ENCODE measurements at places on chromosomes 1 and 21.

DNA sequence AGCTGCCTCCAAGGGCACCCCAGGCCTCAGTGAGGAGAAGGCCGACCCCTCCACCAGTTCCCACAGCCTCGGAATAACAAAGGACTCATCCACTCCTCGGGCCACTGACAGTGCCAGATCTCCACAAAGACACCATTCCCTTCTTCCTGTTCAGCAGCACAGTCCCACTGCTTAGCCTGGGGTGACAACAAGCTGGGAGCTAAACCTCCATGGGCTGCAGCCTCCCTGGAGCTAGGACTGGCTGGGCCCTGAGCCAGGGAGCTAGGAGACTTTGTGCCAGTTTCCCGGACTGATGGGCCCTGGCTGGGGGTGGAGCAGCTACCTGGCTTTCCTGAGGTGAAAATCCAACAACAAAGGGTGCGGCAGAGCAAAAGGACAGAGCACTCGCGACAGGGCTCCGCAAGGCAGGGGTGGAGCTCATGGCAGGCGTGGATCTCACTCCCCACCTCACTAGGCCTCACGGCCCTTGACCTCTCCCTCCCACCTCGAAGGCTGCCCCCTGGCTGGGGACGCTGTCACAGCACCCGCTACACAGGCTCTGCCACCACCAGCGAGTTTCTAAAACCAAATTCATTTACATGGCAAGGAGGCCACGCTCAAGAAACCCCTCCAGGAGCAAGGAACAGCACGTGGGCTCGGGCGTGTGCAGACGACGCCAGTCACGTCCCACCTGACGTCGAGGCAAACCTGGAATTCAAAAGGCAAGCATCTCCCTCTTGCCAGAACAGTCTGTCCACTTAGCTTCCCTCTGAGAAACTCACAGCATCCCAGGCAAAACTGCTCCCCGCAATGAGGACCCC lies 13.8 kb downstream of the SLC35E2B start:
- no peak for DNase-seq

- DNase-seq: no peak
These were observed 13.6 kb upstream of the C1QTNF12 start for GRCh38 chr1:1259951-1260600.

DNA sequence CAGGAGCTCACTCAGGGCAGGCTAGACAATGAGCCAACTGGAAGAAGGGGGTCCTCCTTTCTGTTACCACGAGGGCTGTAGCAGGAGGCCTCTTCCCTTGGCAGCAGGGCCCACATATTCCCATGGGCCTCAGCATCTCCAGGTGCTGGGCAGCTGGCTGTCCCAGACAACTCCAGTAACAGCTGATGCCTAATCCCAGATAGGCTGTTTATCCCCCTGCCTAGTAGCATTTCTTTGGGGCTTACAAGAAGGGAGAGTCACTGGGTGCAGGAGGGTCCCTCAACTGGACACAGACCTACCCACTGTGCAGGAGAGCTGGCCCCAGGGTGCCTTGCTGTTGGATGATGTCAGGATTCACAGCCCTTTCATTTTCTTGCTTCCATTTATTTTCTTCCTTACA lies 278.2 kb downstream of the DSCAM start:
- DNase-seq: no peak

DNA sequence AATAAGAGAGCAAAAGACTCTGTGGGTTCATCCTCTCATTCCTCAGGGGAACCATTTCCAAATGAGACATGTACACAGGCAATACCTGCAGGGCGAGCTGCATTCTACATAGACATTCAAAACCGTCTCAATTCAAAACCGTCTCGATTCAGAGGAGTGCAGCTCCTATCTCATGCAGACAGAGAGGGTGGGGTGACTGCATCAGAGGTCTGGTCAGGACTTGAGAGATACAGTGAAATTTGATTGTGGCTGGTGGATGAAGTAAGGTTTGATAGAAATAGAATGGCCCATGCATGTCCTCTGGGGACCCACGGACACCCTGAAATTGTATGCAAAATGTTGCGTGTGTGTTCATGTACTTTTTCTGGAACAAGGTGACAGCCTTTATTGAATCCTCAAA lies 27.3 kb downstream of the TEX35 start:
- no peak for DNase-seq

DNA sequence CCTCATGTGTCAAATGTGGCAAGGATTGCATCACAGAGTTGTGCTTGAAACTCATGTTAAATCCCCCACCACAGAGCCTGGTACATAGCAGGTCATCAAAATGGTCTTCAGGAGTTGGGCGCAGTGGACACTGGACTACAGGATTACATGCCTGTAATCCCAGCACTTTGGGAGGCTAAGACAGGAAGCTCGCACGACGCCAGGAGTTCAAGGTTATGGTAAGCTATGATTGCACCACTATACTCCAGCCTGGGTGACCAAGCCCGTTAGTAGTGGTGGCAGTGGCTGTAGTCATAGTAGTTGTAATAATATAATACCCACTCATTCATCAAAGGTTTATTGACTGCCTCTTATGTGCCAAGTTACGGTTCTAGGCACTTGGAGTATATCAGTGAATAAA lies 123.4 kb upstream of the IRF2BP2 start:
- DNase-seq: no peak

DNA sequence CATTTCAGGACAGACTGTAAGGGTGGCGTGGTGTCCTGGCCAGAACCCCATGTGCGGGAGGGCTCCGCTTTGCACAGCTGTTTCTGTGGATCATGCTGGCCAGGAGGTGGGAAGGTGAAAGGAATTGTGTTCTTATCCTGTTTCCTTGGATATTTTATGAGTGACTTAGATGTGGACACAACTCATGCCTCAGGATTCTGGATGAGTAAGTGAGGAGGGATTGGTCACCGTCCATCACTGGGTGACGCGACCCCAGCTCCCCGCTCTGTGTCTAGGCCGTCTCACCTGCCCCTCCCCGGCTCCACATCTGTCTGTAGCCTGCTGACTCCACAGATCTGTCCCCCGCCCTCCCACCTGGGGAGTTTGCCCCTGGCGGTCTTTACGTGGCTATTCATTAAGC lies 48.8 kb downstream of the PIK3CD start:
- no peak for DNase-seq

GRCh38 chr1:21490774-21491487 lies 18.3 kb upstream of the ALPL start:
- DNase-seq: no peak

DNA sequence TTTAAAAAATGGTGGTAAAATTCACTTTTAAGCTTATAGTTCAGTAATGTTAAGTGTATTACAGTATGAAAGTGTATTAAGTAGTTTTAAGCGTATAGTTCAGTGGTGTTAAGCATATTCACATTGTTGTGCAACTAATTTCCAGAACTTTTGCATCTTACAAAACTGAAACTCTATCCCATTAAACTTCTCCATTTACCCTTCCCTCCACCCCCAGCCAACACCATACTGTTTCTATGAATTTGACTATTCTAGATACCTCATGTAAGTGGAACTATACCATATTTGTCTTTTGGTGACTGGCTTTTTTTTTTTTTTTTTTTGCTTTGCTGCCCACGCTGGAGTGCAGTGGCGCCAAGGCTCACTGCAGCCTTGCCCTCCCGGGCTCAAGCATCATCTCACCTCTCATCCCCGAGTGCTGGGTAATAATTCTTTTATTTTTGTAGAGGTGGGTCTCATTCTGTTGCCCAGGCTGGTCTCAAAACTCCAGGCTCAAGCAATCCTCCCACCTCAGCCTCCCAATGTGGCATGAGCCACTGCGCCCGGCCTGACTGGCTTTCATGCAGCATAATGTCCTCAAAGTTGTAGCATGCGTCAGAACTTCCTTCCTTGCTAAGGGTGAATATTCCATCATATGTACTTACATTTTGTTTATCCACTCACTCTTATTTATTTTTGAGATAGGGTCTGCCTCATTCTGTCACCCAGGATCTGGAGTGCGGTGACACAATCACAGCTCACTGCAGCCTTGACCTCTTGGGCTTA lies 45.1 kb upstream of the BMP8B start:
- DNase-seq: no peak

- no peak for DNase-seq
These were observed 71.6 kb upstream of the SELENON start for GRCh38 chr1:25728301-25728935.

DNA sequence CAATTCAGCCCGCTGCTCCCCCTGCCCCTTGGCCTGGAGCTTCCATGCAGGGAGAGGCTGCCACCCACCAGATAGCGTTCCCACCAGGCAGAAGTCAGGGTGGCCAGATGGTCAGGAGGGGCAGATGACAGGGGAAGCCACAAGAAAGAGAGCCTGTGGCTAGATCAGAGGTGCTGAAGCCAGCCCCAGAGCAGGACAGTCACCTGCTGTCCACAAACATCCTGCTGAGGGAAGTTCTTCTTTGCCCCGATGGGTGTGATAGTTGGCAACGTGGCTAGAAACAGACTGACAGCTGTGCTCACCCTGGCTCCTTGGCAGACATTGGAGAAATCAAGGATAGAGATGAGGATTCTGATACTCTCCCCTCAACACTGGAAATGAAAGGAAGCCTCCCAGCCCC lies 27.2 kb upstream of the SRP9 start:
- DNase-seq: no peak

- DNase-seq: no peak
These were observed 96.5 kb downstream of the NME7 start for GRCh38 chr1:169271098-169271497.

DNA sequence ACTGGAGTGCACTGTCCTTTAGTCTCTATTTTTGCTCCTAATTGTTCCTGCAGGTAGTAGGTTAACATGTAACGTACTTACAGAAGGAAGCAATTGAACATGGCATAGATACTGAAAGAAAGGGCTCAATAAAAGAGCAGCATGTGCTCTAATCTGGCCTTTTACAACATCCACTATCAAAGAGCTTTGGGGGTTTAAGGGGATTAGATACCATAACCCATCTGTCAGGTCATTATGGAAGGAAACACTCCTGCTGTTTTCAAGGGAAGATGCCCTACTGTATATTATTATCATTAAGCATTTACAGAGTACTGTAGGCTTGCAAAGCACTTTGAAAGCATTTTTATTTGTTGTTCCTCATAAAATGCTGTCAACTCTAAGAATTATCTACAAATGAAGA lies 152.8 kb downstream of the TTLL7 start:
- DNase-seq: no peak

GRCh38 chr1:27299385-27300271 lies 22.3 kb upstream of the TMEM222 start:
- no peak for DNase-seq

DNA sequence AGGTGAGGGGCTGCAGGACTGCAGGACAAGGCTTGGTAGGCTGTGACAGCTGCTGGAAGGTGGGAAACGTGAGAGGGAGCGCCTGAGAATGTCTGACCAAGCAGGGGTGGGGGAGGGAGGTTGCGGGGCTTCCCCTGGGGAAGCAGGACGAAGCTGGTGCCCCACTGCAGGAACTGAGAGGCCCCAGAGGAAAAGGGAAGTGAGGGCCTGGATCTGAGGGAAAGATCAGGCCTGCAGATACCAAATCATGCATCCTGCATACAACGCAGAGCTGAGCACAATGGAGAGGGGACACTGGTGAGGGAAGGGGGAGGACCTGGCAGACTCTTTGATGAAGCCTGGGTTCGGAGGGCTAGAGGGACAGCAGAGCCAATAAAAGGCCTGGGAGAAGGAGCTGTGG lies 65.7 kb upstream of the BACE2 start:
- DNase-seq: no peak

DNA sequence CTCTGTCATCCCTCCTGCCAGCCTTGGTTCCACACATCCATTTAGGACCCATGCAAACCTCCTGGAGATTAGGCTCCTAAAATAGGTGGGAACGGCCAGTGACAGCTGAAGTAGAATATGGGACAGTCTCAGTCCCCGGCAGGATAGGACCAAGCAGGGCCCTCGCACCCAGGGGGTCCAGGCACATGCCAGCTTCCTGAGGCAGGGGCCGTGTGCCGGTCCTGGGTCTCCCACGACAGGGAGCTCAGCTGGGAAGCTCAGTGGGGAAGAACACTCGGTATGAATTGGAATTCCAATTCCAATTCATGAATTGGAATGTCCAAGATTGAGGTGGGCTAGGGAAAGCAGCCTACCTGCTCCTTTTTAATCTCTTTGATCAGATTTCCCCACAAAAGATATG lies 9.8 kb downstream of the MUL1 start:
- no peak for DNase-seq

DNA sequence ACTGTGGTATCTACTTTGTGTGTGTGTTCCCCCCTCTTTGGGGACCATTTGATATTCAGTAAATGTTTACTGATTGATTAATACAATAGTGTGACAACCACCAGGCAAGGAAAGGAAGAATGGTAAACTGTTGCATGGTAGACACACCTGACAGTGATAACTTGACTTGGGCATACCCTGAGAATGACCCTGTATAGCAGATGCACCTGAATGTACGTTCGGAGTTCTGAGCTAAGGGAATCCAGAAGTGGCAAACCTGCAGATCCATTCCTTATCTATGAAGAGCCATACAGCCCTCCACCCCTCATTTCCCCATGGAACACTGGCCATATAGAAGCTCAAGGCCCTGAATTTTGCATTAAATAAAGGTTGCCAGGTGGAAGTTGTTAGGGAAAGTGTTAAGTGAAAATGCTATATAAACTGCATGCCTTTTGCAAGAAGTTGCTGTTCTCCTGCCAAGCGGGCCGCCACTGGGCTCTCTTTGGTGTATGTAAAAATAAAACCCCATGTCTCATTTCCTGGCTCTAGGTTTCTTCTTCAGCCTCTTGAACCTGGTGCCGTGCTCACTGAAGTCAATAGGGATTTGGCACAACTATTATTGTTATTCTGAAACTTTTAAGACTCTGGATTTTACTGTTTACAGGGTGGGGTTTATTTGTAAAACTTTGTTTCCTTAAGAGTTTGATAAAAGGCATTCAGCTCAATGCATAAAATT lies 32.6 kb upstream of the DENND1B start:
- no peak for DNase-seq

DNA sequence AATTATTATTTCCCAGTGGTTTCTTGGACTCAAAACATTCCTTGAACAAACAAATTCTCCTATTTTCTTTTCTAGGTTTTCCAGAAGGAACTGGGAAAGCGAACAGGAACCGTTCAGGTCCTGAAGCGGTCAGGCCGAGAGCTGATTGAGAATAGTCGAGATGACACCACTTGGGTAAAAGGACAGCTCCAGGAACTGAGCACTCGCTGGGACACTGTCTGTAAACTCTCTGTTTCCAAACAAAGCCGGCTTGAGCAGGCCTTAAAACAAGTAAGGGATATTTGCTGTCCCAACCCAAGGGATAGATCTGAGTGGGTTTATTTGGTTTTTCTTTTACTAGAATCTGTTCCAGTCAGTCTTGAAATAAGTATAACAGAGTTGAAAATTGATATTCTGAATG lies 39.4 kb upstream of the BMP8A start:
- DNase-seq: no peak

- no peak for DNase-seq
These were observed 56.0 kb upstream of the ABCG1 start for GRCh38 chr21:42162831-42163510.

- no peak for DNase-seq
These were observed 52.5 kb upstream of the KCNA3 start for GRCh38 chr1:110727246-110727645.

DNA sequence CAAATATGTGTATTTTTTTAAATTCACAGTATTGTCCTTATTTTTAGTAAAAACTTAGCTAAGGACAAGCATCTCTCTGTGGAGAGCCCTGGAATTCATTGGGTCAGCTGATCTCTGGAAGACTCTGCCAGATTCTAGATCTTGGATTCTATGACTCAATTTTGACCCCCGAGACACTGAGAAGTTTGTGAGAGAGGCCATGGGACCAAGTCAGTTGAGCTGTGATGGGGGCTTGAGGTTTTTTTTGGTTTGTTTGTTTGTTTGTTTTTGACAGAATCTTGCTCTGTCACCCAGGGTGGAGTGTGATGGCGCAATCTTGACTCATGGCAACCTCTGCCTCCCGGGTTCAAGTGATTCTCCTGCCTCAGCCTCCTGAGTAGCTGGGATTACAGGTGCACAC lies 13.5 kb downstream of the SHISA4 start:
- DNase-seq: no peak

All from esophagus squamous epithelium (tissue), 5 donors.